ENCODE measurements at places on chromosomes 2 and 18. TPM values are rescaled to one million over a fixed set of nuclear protein-coding genes. Genes with fewer than 3 reads are reported as not detected.

DNA sequence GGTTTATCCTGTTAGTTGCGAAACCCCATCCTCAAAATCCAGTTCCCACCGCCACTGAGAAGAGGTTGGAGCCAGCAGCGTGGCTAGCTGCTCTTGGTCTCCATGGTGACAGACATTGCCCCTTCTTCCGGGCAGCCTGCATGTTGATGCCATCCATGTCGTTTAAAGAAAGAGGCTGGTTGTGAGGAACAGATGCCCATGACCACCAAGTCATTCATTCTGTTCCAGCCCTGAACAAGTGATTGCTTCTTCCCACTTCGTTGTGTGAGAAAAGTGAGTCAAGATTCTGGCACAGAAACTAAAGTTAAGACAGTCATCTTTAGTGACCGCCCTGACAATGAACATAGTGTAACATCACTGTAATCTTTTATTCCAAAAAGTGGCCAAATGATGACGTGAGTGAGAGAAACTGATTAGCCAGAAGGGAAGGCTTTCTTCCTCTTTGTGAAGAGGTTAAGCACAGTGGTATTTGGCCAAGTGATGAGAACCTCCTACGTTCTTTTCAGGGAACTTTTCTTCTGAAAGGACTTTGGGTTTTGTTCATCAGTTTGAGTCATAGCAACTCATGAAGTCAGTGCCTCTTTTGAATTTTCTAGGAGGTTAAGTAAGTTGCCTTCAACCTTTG, 272.5 kb downstream of the GALR1 start:
- H3K4me3 ChIP-seq: no peak overlapping the region
- H3K4me1 ChIP-seq: no peaks in the 10 kb centered on the region
- H3K36me3 ChIP-seq: no peaks in the 10 kb centered on the region
- no peak overlapping the region for H3K27ac ChIP-seq
- H3K27me3 ChIP-seq: no peaks in the 10 kb centered on the region
- no peak for DNase-seq

- DNase-seq: peak; percentile 29
- H3K27me3 ChIP-seq: no peaks in the 10 kb centered on the region
- peaks cover 79% of the 10 kb centered on the region for H3K36me3 ChIP-seq
- H3K27ac ChIP-seq: no peak overlapping the region
- H3K4me3 ChIP-seq: no peak overlapping the region
Observed at GRCh38 chr2:38863061-38863695, 12.6 kb downstream of the DHX57 start.

ARHGAP28 gene
- total RNA-seq: 33.8 TPM

- H3K27ac ChIP-seq: no peak overlapping the region
- peak; percentile 20 for DNase-seq
- no peak overlapping the region for H3K4me3 ChIP-seq
- H3K36me3 ChIP-seq: no peaks in the 10 kb centered on the region
Observed at GRCh38 chr2:35035883-35036282, 1319.7 kb upstream of the CRIM1 start.

ASIC4 gene
- total RNA-seq: not detected

DNA sequence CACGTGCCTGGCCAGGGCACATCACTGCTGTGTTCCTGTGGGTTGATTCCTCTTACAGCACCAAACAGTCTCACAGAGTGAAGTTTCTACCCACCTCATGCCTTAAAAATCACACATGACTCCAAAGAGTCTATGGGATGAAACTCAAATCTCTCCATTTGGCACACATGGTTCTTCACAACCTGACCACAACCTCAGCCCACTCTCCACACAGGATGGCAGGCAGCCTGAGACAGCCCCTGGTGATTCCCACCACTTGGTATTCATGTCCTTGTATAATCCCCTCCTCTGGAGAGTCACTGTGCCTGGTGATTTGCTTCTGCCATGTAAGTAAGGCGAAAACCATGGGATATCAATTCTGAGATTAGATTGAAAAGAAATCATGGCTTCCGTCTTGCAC, 46.2 kb downstream of the LBH start:
- H3K27me3 ChIP-seq: no peaks in the 10 kb centered on the region
- DNase-seq: no peak
- no peak overlapping the region for H3K27ac ChIP-seq
- H3K4me1 ChIP-seq: peaks cover 18% of the 10 kb centered on the region
- H3K4me3 ChIP-seq: no peak overlapping the region
- no peaks in the 10 kb centered on the region for H3K36me3 ChIP-seq
